ENCODE measurements at places on chromosomes 6 and 20. TPM values are rescaled to one million over a fixed set of nuclear protein-coding genes. Genes with fewer than 3 reads are reported as not detected.

- no peaks in the 10 kb centered on the region for H3K4me1 ChIP-seq
- no peak overlapping the region for H3K4me3 ChIP-seq
- no peaks in the 10 kb centered on the region for H3K36me3 ChIP-seq
- no peak overlapping the region for H3K27ac ChIP-seq
- DNase-seq = no peak
- H3K27me3 ChIP-seq = peaks cover 94% of the 10 kb centered on the region
Measured at GRCh38 chr20:9515214-9515585, 810 bp downstream of the LAMP5 start.

GRCh38 chr20:52130406-52130805 lies 61.2 kb downstream of the ZFP64 start:
- H3K27ac ChIP-seq = no peak overlapping the region
- H3K36me3 ChIP-seq = no peaks in the 10 kb centered on the region
- H3K4me3 ChIP-seq = no peak overlapping the region
- no peaks in the 10 kb centered on the region for H3K27me3 ChIP-seq
- H3K4me1 ChIP-seq = no peaks in the 10 kb centered on the region

DNA sequence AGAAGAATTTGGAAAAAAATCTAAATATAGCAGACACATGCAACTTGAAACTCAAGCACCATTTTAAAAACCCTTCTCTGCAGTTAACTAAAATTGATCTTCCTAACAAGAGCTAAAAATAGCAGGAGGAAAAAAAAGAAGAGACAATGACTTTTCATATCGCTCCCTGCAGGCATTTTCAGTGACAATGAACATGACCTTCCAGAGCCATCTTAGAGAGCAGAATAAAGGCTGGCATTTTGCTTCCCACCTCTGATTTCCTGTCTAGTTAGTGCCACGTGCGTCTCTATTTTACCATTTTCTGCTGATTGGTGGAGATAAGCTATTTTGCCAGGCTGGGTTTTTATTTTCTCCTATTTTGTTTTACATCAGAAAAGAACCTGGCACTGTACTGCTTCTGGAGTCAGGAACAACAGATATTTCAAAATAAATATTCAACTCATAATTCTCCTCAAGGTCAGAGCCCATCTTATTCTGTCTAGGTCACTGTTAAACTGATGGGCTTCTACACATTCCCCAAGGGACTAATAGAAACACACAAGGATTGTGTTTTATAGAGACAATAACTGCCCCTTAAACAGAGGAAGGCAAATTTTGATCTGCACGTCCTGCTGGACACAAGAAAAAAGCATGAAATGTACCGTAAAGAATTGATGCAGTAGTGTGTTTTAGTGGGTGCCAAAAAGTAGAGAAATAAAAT lies 70.2 kb upstream of the ENPP5 start:
- no peaks in the 10 kb centered on the region for H3K27me3 ChIP-seq
- H3K4me3 ChIP-seq = no peak overlapping the region
- no peak overlapping the region for H3K27ac ChIP-seq
- peaks cover 7% of the 10 kb centered on the region for H3K4me1 ChIP-seq

The C20orf141 gene
- not detected for total RNA-seq

The CCN6 gene
- total RNA-seq = not detected

DNA sequence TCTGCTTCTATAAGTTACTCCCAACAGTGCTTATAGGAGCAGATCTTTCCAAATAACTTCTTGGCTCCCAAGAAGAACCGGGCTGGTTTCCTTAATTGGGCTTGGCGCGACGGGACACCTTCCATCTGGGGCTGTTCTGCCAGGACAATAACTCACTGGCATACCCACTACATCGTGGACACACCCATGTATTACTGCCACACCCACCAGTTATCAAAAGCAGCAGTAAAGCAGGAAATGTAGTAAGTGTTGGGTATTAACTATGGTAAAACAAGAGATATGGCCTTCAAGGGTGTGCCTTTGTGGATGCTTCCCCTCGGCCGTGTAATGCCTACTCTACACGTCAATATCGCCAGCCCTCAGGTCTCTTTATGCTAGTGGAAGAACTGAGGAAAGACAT lies 24.7 kb downstream of the CNKSR3 start:
- H3K4me3 ChIP-seq = no peak overlapping the region
- no peak for DNase-seq
- no peaks in the 10 kb centered on the region for H3K27me3 ChIP-seq
- H3K27ac ChIP-seq = no peak overlapping the region
- no peaks in the 10 kb centered on the region for H3K36me3 ChIP-seq

- H3K4me3 ChIP-seq = no peak overlapping the region
- H3K4me1 ChIP-seq = peaks cover 15% of the 10 kb centered on the region
- no peak overlapping the region for H3K27ac ChIP-seq
- H3K27me3 ChIP-seq = peaks cover 40% of the 10 kb centered on the region
Measured at GRCh38 chr20:48301189-48301588, 515.9 kb upstream of the SULF2 start.
